Stimulated activated CD4-positive, alpha-beta T cell treated with anti-CD3 and anti-CD28 coated beads, TNF-alpha, amount 100 ng/mL, for 4 hours (primary cell): ENCODE measurements at places on chromosomes 5 and 9.

- DNase-seq: no peak
These were observed 481.3 kb downstream of the GADD45G start for GRCh38 chr9:90086101-90086511.

- DNase-seq: no peak
These were observed 23.6 kb downstream of the TNPO1 start for GRCh38 chr5:72840041-72840440.

GRCh38 chr5:119418606-119419100 lies 33.6 kb upstream of the HSD17B4 start:
- no peak for DNase-seq

DNA sequence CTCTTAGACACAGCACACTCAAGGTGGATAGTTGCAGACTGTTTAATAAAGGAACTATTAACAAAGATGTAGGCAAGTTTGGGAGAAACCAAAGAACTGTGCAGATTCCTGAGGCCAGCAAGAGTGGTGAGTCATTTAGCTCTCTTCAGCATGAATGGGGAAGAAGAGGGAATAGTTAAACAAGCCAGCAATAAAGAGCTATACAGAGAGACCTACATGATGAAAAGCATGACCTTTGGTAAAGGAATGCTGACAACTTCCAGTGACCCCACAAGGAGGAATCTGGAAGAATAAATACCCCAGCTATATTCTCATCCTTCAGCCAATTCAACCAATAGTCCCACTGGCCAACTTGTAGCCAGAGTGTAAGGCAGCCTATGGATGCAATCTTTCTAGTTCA lies 706.0 kb upstream of the GRAMD2B start:
- no peak for DNase-seq

GRCh38 chr5:132754947-132755346 lies 7.7 kb downstream of the CCNI2 start:
- no peak for DNase-seq

DNA sequence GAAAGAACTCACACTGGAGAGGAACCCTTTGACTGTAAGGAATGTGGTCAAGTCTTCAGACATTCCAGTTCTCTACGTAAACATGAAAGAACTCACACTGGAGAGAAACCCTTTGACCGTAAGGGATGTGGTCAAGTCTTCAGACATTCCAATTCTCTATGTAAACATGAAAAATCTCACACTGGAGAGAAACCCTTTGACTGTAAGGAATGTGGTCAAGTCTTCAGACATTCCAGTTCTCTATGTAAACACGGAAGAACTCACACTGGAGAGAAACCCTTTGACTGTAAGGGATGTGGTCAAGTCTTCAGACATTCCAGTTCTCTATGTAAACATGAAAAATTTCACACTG lies 32.6 kb downstream of the MAPK9 start:
- no peak for DNase-seq
